ENCODE measurements at places on chromosomes 7 and 10.

- no peak for DNase-seq
Observed at GRCh38 chr7:49037346-49038210, 113.2 kb downstream of the CDC14C start.

DNA sequence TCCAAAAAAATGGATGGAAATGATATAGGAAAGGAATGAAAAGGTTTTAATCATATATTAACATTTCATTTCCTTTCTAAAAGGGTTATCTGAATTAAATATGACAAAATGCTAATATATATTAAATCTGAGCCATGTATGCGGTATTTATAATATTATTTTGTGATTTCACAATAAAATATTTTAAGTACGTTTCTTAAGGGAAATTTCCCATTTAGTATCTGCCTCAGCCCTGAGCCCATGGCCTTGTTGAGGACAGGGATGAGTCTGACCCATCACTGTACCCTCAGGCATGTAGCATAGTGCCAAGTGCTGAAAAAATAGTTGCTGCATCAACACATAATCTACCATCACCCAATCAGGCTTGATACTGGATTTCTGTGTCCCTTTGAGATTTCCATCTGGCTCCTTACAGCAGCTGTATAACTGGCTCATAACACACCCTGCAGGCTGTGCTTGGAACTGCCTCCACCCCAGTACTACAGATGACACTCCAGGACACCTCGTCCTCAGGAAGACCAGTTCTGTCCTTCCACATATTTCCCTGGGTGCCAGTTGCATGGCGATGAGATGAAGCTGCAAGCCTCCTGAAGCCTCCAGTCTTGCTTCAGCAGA is 59.4 kb upstream of the ASAH2 start:
- no peak for DNase-seq

GRCh38 chr10:52313933-52314821 is at the start of gene DKK1:
Gene DKK1 (plus strand): TSS chr10:52314281. CDS start chr10:52314435, 154 bp downstream.
- DNase-seq, result peak; percentile 60

DNA sequence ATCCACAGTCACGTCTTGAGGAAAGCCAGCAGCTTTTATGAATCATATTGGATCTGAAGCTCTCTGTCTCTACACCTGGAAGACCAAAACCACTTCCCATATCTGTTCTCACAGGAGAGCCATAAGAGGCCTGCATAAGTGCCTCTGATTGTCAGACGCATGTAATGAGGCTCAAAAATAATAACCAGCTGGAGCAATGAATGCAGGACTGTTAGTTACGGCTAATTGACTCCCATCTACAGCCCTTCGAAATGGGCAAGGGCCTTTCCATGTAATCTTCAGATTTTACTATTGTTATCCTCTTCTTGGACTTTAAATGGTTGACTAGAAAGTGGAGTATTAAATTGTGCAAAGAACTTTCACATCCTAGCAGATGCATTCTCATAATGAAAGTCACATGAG is 4.4 kb upstream of the SEMA3C start:
- no peak for DNase-seq

- no peak for DNase-seq
Observed at GRCh38 chr7:127413326-127413725, 20.8 kb upstream of the ZNF800 start.

- no peak for DNase-seq
Observed at GRCh38 chr7:7959979-7960670, 8.5 kb upstream of the GLCCI1 start.

DNA sequence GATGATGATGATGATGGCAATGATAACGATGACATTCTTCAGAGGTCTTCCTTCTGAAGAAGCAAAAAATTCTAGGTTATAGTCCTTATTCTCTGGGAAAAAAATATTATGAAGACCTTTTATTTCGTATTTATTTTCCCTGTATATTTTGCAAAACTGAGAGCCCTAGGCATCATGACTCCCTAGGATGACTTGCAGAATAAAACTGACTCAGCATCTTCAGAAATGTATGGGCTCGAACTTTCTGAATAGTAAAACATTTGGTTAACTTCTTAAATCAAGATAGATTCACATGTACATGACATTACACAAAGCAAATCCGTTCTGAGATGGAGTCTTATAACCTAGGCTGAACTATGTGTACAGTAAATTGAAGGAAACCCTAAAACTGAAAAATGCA is 29.4 kb downstream of the DKK1 start:
- DNase-seq, result no peak

GRCh38 chr7:25586513-25586912 is 358.2 kb upstream of the NPVF start:
- DNase-seq, result no peak

- DNase-seq, result no peak
Observed at GRCh38 chr10:48758411-48758810, 73.7 kb downstream of the WDFY4 start.

GRCh38 chr10:42929993-42930392 is 146.9 kb upstream of the RET start:
- DNase-seq, result no peak

GRCh38 chr10:29634764-29635625 is at the start of gene SVIL:
Gene SVIL (minus strand): TSS chr10:29634971. CDS start chr10:29555058, 79,913 bp downstream.
- peak; percentile 37 for DNase-seq

- no peak for DNase-seq
Observed at GRCh38 chr7:133164498-133164897, 82.6 kb upstream of the CHCHD3 start.

DNA sequence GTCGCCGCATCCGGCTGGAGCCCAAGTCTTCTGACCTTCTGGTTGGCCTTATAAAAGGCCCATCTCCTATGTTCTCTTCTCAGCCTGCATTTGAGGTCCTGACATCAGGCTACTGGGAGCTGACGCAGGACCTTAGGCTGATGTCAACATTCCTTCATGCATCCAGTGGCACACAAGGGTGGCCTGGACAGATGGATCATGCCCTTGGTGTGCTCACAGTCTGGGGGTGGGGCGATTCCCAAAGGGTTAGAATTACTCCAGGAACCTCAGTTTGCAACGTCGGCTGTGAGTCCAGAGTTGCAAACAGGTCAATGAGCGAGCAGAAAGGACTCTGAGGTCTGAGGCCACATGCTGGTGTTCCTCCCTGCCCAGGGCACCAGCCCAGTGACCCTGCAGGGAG is 8.2 kb upstream of the CLIP2 start:
- no peak for DNase-seq

- peak; percentile 51 for DNase-seq
Observed at GRCh38 chr10:17910125-17910789, 41.5 kb upstream of the SLC39A12 start.

DNA sequence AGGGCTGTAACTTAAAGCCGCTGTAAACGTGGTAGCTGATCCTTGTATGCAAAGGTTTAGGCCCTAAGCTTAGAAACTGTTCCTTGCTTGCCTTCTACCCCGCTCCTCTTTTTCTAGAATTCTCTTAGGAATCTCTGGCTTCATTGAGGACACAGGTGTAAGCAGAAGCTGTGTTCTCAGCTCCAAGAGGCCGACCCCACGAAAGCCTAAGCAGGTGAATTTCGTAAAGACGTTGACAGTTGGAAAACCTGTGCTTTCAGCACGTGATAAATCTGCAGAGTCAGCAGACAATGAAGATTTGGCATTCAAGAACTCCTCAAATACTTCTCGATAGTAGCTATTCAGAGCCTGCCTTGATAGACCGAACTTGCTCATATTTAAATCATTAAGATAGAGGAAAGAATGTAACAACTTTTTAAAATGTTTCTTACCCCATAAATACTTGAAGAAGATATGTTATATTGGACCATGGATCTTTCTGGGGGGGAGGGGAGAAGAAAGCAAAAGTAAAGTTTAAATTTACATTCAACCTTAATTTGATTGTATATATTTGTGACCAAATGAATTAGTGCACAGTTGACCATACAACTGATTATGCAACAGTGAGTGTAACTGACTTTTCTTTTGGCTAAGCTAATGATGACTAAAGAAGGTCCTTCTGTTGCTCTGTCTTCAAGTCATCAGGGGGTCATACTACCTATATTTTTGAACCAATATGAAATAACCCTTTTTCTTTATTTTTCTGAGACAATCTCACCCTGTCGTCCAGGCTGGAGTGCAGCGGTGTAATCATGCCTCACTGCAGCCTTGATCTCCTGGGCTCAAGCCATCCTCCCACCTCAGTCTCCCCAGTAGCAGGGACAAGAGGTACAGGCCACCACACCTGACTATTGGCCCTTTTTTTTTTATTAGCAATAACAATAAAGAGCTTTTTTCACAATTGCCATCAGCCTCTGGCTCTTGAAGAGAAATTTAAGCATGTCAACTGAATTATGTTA is 1.2 kb upstream of the GDI2 start:
- no peak for DNase-seq

DNA sequence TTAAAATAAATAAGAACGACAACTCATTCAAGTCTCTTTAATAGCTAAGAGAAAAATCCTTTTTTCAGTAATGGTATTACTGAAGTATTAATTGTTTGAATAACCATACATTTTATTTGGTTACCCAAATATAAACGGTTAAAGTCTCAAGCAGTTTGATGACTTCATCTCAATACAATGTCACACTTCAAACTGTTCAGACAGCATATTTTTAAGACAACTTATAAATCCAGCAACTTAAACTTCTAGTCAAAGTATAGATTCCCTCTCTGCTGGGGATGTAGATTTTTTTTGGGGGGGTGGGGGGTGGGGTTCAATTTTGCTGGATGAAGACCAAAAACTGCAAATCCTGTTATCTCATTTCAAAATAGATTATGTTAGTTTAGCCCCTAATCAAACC is 42.0 kb downstream of the GNA12 start:
- DNase-seq, result no peak

DNA sequence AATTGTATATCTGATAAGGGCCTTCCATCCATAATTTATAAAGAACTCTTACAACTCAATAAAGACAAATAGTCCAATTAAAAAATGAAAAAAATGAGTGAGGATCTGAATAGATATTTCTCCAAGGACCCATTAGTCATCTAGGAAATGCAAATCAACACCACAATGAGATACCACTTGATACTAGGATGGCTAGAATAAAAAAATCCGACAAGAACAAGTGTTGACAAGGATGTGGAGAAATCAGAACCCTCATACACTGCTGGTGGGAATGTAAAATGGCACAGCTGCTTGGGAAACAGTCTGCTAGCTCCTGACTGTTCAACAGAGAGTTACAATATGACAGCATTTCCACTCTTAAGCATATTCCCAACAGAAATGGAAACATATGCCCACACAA is 24.6 kb downstream of the ALOX5 start:
- no peak for DNase-seq

DNA sequence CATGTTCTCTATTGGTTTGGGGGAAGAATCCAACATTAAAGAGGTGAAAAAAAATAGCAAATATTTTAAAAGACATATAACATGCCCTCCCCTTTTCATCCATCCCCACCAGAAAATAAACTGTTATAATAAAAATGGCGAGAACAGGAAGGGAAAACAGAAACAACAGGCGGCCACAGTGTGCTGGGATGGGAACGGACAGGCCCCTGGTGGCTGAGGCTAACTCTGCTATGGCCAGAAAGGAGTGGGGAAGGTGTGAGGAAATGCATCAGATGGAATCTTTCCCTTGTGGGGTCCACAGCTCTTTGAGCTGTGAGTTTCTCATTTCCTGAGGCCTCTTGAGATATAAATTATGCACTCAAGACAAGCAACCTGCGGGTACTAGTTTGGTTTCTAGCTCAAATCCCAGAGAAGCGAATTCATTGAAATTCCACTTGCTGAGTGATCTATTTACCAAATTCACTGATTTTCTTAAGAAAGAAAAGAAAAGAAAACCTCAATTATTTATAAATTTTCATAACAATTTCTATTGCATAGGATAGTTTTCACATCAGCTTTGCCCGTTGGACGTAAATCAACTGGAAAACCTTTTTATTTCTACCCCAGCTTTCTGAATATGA is 139.5 kb downstream of the BMPER start:
- no peak for DNase-seq

GRCh38 chr10:103854265-103854685 is 1.1 kb downstream of the SH3PXD2A start:
- DNase-seq, result no peak

- no peak for DNase-seq
Observed at GRCh38 chr10:613271-614138, 76.0 kb downstream of the DIP2C start.

DNA sequence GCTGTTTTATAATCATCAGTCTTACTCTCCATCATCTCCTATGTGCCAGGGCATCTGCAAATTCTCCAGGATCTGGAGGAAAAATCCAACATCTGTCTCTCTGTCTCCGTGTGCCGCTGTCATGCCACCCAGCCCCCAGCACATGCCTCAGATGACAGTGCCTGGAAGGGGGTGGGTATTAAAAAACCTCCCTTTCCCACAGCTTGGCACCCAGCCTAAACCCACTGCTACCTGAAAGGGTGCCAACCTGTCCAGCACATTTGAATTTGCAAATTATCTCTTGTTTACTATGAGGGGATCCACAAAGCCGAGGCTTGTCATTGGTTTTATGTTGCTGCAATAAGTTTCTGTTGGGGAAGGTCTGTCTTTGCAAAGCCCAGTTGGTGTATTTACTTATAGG is 73.1 kb downstream of the EMX2 start:
- DNase-seq, result no peak

GRCh38 chr7:80529362-80529761 is 17.5 kb upstream of the GNAT3 start:
- no peak for DNase-seq

GRCh38 chr7:43078794-43079193 is 33.7 kb upstream of the HECW1 start:
- no peak for DNase-seq

- no peak for DNase-seq
Observed at GRCh38 chr7:134451656-134452055, 7.2 kb downstream of the AKR1B1 start.

DNA sequence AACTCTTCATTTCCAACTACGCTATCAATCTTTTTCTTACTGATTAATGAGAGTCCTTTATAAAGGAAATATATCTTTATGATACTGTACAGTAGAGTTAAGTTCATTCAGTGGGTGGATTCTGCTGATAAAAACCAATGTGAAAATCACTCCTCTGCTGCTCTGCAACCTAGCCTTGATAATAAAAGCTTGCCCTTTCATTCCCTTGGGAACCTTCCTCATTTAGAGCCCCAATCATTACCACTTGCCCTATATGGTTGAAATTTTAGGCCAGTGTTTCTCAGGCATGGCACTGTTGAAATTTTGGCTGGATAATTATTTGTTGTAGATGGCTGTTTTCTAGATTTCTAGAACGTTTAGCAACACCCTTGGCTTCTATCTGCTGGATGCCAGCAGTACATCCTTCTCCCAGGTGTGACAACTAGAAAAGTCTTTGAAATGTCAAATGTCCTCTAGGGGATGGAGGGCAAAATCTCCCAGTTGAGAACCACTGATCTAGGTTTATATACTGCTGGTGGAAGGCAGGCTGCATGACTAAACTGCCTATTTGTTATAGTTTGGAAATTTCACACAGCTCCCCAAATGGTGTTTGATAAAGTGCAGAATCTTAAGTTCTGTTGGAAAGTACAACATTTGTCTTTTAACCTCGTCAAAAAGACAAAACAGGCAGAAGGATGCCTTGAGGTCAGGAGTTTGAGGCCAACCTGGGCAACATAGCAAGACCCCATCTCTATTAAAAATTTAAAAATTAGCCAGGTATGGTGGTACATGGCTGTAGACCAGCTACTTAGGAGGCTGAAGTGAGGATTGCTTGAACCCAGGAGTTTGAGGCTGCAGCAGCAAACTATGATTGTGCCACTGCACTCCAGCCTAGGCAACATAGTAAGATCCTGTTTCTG is 8.9 kb upstream of the SIRT1 start:
- no peak for DNase-seq

All from kidney glomerular epithelial cell (primary cell).